ENCODE measurements at places on chromosomes 2 and 18. TPM values are rescaled to one million over a fixed set of nuclear protein-coding genes. Genes with fewer than 3 reads are reported as not detected.

GRCh38 chr18:13583576-13584550 is 142.5 kb downstream of the FAM210A start:
- no peak overlapping the region for H3K4me3 ChIP-seq
- peaks cover 6% of the 10 kb centered on the region for H3K36me3 ChIP-seq
- no peak for DNase-seq
- no peak overlapping the region for H3K27ac ChIP-seq

DNA sequence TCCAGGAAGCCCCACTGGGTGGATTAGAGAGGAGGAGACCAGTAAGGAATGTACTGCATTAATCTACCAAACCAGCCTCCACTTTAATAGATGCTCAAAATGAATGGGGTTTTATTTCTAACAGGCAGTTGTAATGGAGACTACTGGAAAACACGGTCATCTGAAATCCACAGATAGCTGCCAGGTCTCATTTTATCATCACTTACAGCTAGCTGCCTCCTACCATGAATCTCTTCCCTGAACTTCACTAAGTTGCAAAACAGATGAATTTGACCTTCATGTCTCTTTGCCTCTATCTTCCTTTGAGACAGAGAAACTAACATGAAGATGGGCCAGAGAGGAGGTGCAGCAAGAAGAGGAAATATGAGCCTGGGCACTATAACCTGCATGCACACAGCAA is 21.9 kb downstream of the ZBTB7C start:
- no peak for DNase-seq
- peaks cover 17% of the 10 kb centered on the region for H3K4me1 ChIP-seq

The CGREF1 gene
- total RNA-seq: 22.7 TPM

The LAMA1 gene
- 38.2 TPM for total RNA-seq

The POTEJ gene
- total RNA-seq: 0.11 TPM

Measured in spinal cord (tissue), 10 donors.